Myocyte (in vitro differentiated cells): ENCODE measurements at places on chromosomes 5 and 9.
A peak's percentile ranks its signal among the peaks of the same experiment; 100 is the strongest.

- peak; percentile 70 for DNase-seq
Measured at GRCh38 chr5:154829181-154829588, 21.2 kb downstream of the FAXDC2 start.

DNA sequence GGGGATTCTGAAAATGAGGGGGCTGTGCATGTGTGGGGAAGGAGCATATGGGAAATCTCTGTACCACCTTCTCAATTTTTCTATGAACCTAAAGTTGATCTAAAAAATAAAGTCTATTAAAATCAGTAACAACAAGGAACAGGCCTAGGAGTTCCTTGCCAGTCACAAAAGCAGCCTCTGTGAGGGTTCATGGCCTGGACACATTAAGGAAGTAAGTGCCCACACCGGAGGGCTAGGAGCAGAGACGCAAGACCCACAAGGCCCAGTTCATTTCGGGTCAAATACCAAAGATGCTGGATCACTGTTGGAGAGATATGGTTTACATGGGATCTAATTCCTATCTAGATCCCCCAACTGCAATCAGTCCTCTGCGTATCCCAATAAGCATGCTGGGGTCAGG, 88.4 kb downstream of the SEMA4D start:
- DNase-seq, result no peak

DNA sequence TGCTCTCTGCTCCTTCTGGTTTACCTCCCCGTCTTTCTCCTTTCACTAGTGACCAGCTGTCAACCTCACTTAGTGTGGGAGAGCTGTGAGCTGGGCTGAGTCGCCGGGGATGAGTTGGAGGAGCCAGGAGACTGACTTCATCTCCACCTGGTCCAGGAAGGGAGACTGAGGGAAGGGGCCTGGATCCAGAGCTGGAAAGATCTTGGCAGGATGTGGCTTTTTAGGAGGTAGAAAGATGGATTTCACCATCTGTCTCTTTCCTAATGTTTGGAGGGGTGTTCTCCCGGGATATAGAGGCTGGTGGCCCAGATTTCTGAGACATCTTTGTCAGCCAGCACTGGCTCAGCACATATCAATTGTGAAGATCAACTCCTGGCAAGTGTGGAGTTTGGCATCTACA, 37.1 kb upstream of the TNC start:
- DNase-seq, result no peak

DNA sequence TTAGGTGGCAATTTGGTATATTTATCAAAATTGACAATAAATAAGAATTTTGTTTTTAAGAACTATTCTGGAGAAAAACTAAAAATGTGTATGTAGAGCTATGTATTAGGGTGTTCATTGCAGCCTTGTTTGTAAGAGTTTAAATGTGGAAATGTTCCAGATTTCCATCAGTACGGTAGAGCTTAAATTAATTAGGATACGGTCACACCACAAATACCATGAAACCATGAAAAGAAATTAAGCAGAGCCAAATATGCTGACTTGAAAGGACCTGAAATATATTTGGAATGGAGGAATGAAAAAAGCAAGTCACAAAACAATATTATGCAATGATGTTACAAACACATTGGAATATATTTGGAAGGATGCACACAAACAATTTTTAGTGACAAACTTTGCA, 64.6 kb downstream of the ACTBL2 start:
- DNase-seq, result no peak

DNA sequence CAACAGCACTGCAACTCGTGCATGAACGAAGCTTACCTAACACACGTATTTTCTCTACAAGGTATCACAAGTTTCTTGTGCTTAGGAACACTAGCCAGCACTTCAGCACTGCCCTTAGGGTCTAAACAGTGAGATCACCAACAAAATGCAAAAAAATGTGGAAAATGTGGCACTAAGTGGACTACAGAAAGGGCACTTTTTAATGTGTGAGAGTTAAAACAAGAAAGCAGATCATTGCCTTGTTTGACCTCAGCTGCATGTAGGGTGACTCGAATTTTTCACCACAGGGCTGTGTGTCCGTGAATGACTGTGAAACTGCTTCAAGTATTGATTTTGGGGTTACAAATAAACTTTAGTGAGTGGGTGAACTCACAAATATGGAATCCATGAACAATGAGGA, 90.5 kb downstream of the MARCHF3 start:
- no peak for DNase-seq

DNA sequence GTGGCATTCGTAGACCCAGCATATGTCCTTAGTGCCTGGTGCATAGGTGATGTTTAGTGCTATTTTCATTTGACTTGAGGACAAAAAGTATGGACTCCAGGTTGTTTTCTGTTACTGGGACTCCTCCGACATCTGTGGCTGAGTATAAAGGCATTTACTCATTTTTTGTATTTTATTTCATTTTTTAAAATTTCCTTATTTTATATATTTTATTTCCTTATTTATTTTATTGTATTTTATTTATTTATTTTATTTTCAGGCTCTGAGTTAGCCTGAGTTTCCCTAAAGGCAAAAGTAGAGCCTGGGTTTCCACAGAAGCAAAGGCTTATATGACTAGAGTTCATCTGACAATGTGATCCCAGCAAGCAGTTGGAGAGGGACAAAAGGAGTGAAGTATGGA, 91.6 kb downstream of the FOCAD start:
- no peak for DNase-seq

- DNase-seq, result no peak
Measured at GRCh38 chr5:167280111-167280510, 1011.3 kb upstream of the WWC1 start.

- DNase-seq, result no peak
Measured at GRCh38 chr9:93592643-93593021, 16.2 kb downstream of the PHF2 start.

GRCh38 chr9:21506626-21507482, 24.7 kb upstream of the IFNE start:
- DNase-seq, result peak; percentile 65

- peak; percentile 88 for DNase-seq
Measured at GRCh38 chr5:134503088-134503936, 22.2 kb upstream of the JADE2 start.

DNA sequence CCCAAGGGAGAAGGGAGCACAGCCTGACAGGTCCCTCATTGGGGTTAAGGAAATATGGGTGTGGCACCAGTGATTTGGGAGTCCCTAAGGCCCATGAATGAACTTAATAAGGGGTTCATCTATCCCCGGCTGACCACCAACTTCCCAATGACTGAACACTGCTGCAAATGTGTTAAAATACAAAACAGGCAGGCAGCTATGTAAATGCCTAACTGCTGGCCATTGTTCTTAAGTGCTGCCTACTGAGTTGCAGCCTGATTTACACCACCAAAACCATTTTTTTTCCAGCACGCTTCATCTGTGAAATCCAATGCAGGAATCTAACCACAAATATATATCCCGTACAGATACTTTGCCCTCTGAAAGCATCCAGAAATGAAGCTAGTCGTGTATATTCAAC, 478.5 kb downstream of the PTPRD start:
- DNase-seq, result no peak

DNA sequence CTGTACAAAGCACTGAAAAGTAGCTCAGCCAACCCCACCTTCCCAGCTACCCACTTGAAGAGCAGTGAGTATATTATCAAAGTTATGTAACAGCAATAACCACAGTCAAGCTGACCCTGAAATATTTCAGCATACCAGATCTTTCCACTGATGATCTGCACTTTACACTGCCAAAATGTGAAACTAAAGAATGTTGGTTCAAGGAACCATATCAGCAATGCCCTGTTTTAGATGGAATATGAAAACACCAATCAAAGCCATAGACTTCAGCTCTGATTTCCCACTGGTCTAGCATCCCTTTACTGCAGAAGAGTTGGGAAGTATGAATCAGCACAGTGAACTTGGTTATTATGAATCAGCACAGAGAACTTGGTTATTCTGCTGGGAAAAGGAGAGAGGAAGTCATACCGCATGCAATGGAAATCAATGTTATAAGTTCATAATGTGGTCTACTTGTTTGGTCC, 20.0 kb downstream of the CEMIP2 start:
- peak; percentile 53 for DNase-seq

DNA sequence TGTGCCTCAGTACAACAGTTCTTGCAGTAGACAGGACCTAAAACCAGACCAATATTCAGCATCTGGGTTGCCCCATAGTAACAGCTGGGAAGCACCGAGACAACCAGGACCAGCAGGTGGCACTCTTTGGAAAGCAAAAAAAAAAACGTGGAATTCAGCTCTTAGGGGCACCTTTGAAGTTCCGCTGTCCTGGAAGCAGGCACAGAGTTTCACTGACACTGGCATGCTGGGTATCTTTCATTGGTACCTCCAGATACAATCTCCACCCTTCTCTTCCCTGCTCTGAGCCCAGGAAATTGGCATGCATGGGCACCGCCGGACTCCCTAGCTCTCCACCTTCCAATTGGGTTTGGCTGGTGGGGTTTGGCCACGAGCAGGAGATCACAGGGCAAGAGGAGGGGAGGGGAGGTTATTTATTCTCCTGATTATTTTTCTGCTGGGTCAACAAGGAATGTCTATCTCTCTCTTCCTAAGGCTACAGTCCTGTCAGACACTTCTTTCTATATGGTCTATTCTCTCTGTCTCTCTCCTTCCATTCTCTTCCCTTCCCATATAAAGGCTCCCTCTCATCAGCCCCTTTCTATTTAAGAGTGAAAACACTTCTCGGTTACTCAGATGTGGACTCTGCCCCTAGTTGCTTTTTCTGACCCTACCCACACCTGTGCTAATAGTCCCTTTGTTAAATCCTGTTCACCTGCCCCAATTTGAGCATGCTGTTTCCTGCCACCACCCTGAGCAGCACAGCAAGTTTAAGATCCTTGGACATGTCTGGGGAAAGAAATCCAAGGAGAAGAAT, 1.9 kb upstream of the IDNK start:
- peak; percentile 64 for DNase-seq

DNA sequence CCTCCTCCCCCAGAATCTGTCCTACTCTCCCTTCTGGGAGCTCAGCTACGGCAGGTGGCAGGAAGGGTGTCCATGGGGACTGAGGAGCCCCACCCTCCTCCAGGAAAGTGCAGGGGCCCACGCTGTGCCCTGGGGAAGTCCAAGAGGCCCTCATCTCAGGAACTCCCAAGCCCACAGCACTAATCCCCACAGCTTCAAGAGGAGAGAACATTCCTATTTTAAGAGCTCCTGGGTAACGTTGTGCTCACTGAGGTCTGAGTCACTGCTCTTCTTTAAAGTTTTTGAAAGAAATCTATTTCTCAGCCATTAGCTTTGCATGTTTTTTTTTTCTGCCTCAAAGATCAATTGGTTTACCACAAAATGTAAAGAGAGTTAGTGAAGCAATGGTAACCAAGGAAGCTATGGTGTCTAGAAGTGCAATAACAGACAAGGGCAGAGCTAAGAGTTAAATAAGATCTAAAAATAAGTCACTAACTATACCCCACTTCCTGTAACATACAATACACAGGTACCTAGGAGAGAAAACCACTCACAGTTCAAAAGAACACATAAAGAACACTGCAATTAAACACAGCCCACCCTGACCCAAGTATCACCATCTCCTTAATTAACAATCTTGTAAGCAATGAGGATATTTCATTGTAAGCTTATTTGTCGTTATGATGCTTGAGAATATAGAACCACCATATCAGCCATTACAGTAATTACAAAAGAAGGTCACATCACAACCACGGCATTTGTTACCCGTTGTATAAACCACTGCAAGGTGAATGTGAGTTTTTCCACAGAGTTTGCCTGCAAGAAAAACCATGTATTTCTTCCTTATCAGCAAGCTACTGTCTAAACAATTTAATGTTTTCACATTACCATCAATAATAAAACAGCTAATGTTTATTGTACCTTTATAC, 382.3 kb upstream of the SLC30A5 start:
- DNase-seq, result peak; percentile 60

- no peak for DNase-seq
Measured at GRCh38 chr5:31708089-31708488, 69.2 kb downstream of the PDZD2 start.

DNA sequence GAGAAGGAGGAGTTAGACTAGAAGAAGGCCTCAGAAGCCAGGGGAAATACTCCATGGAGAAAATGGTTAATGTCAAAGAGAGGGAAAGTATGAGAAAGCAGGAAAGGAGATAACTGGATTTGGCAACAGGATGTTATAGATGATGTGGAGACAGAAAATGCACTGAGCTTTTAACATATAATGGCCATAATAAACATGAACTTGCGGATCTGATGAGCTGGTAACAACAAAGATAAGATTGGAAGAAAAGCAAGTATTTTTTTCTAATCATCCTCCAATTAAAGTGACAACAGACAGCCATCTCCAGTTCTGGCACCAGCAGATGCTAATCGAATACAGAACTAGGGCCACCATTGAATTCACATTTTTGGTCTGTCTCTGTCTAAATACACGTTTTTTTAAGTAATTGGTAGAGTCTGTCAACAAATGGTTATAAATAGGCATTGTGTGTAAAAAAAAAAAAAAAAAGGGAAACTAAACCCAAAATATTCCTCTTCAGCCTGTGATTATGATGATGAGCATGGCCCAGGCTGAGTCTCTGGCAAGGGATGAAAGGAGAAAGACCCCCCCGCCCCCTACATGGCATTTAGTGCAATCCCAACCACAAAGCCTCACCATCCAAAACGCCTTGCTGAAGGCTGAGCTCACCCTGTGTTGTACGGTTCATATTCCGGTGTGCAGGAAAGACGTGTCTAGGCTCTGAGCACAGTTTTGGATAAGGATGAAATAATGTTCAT, 149.5 kb upstream of the LHFPL2 start:
- DNase-seq, result peak; percentile 58

GRCh38 chr5:179273441-179274145, 71.7 kb downstream of the ADAMTS2 start:
- DNase-seq, result no peak

- no peak for DNase-seq
Measured at GRCh38 chr5:92429646-92430045, 1046.5 kb upstream of the ARRDC3 start.

DNA sequence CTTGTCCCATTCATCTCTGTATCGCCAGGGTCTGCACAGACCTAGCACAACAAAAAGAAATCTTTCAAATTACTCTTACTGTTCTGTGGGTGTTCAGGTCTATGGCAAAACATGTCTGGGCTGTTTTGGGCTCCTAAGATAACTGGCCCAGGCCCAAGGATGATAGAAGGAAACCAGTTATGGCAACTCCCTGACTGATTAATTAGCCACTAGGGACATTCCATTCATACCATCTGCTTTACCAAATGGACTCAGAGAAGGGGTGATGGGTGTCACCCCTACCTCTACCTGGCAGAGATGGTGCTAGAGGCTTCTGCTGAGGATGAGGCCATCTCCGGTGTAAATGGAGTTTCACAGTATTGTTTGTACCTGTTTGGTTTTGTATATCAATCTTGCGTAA, 1.9 kb downstream of the SLC31A2 start:
- DNase-seq, result peak; percentile 73

DNA sequence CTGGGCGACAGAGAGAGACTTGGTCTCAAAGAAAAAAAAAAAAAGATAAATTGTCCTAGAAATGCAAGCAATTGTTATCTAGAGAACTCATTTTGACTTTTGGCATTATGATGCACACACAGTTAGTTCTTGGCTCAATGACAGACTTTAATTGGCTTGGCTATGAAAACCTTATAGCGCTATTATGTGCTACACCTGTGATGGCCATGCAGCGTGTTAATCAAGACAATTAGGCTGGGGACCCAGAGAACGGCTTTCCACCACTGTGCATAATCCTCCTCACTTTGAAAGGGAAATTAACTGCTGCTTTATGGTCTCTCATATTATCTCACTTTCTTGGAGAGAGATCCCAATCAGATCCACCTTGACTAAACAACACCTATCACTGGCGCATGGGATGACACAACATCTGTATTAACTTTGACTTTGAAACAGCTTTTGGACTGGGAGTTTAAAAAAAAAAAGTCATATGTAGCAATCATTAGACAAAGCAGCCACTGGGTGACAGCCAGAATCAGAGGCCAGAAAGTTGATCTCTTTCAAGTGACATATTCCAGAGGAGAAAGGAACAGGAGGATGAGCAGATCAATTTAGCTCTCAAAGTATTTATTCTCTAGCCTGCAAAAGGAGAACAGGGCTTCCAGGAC, 132.5 kb downstream of the PPP2R2B start:
- no peak for DNase-seq
